ENCODE measurements at places on chromosomes 16 and 17.

GRCh38 chr16:20822521-20823325, 16.4 kb downstream of the REXO5 start:
- DNase-seq, result peak; percentile 53

GRCh38 chr17:70622368-70623260, 453.3 kb downstream of the KCNJ2 start:
- DNase-seq, result peak; percentile 67

DNA sequence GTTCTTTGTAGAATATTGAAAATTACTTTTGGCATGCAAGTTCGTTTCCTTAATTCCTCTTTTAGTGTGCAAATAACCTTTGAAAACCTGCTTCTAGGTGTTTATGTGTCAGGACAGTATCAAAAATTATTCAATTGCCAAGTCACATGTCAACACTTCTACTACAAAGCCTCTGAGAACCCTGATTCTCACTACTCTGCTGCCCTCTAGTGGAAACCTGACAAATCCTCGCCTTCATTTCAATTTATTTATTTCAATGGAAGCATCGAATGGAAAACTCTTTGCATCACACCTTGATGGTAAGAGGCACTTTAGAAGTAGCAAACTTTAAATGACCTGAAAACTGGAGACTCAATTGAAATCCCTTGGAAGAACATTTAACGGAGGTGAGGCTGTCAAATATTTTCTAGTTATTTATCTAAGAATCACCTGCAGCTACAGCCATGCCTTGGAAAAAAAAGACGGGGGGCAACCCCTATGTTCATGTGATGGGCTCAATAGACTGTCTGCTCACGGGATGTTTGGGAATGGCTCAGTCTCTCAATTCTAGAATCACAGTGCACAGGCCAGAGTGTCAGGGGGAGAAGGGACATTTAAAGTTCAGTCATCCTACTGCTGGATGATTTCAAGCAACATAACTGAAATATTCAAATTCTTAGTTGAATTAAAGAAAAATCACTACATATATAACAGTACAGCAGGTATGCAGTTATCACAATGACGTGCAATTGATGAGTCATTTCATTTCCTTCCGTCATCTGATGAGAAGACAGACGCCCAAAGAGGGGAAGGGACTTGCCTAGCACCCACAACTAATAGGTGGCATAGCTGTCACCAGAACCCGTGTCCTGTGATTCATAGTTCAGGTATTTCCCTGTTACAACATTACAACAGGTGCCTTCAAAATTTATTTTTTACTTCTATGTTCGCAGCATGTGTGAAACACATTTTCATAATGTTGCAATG, 563.9 kb downstream of the TOX3 start:
- DNase-seq, result peak; percentile 78

- DNase-seq, result no peak
These were observed 8.3 kb upstream of the ZKSCAN2 start for GRCh38 chr16:25265968-25266367.

DNA sequence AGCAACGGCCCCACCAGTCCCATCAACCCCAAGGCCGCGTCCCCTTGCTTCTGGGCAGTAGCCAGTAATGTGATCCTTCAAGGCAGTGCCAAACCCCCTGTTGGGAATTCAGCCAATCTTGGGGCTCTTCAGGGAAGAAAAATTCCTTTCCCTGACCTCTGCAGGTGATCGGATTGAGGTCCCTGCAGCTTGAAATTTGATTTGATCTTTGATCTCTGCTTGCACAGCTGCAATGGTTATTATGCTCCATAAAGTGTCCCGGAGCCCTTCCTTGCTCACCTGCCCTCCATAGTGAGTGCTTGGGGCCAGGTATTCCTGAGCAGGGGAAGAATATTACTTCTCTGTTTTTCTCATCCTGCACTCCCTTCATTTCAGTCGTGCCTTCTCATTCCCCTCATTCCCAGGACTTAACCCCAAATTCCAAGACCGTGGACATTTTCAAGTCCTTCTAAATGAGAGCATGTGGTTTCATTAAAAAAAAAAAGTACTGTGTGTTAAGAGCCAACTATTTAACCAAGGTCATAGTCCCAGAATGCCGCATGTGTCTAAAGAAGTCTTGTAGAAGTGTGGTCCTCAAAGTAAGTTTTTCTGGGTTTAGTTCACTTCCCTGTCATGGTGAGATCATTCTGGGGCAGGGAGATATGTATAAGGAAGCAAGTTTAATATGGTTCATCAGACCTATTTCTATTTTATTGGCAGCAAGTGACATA, 56.3 kb downstream of the SOX9 start:
- no peak for DNase-seq

GRCh38 chr17:63639125-63639524, 16.9 kb downstream of the MAP3K3 start:
- DNase-seq, result no peak

DNA sequence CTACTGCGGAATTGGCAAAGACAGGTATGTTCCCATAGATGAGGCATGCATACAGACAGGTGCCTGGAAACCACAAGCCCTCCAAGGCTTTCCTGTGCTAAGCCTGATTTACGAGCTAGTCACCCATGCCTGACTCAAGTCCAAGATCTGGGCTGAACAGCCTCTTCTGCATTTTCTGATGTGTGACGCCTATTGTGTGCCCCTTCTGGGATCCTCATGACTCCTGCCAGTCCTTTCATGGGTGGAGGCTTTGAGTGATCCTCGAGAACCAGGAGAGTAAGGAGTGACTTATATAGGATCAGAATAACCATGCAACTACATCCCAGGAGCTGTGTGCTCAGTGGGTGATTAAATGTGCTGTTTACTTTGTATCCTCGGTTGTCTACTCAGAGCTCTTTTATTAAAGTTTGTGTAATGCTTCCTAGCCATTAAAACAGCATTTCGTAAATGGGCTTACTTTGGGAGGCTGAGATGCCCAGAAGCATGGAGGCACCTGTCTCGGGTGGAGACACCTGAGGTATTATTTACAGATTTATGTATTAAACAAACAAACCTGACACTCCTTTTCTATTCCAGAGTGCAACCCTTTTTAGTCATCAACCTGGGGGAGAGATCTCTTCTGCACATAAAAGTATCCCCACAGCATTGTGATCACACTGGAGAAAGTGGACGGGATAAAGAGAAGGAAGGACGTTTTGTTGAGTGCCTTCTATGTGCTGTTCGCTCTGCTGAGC, 373.0 kb upstream of the DYNLRB2 start:
- DNase-seq, result no peak

DNA sequence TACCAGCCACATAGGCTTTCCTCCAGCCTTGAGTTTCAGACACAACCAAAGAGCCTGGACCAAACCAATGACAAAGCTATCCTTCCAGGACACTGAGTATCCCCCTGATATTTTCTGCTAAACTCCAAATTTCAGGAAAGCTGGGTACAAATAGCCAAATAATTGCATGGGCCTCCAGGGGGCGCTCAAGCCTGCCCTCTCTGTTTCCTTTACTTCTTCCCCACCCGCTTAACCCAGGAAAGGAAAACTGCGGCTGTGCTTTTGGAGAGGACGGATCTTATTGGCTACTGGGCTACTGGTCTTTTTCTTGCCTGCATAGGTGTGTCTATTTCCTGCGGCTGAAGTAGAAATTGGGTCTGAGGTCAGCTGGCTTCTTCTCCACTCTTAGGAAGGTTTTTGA, 30.1 kb downstream of the GNGT2 start:
- DNase-seq, result peak; percentile 86

- DNase-seq, result no peak
These were observed 14.2 kb upstream of the CBFB start for GRCh38 chr16:67014634-67015312.

DNA sequence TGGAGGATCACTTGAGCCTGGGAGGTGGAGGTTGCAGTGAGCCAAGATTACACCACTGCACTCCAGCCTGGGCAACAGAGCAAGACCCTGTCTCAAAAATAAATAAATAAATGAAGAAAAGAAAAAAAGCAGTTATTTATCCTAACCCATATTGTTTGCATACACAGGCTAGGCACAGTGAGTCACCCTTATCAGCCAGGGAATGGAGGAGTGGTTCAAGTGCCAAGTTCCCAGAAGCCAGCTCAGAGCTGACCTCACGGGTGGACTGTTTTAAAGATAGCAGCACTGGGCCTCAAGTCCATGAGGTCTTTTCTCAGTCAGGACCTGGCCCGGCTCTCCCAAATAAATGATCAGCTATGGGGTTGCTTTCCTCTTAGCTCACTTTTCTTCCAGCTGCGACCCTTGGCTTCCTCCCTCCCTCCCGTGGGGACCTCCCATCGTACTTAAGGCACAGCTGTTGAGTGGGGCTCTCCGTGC, 22.6 kb upstream of the MGAT5B start:
- no peak for DNase-seq

GRCh38 chr17:51636291-51636690, 375.9 kb downstream of the UTP18 start:
- no peak for DNase-seq

DNA sequence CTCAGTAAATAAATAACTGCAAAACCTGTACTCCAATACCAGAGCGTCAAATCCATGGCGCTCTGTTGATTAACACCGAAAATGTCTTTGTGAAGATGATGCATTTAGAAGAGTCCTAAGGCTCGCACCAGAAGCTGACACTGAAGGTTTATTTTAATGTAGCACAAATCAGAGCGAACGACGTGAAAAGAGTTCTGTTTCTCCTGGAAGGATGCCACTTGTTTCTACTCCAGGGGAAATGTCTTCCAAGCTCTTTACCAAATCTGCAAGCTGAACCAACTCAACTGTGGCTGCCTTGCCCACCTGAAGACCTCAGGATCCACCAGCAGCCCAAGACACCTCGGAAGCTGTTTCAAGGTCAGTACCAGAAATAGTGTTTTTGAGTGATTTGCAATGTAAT, 194.4 kb upstream of the MAF start:
- no peak for DNase-seq

- no peak for DNase-seq
These were observed 36.0 kb downstream of the NTN1 start for GRCh38 chr17:9057310-9057709.

DNA sequence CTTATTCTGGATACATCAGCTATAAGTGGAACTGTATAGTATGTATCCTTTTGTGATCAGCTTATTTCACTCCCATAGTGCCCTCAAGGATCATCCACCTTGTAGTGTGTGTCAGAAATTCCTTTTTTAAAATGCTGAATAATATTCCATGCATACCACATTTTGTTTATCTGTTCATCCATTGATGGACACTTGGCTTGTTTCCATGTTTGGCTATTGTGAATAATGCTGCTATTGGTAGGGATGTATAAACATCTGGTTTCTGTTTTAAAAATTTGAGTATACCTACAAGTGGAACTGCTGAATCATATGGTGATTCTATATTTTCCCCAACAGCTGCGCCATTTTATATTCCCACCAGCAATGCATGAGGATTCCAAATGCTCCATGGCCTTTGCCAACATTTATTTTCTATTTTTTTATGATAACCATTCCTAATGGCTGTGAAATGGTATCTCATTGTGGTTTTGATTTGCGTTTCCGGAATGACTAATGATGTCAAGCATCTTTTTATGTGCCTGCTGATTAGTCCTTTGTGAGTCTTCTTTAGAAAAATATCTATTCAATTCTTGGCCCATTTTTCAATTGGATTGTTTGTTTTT, 11.6 kb downstream of the RCVRN start:
- no peak for DNase-seq

GRCh38 chr17:72531729-72532128, 410.9 kb downstream of the SOX9 start:
- DNase-seq, result peak; percentile 12

DNA sequence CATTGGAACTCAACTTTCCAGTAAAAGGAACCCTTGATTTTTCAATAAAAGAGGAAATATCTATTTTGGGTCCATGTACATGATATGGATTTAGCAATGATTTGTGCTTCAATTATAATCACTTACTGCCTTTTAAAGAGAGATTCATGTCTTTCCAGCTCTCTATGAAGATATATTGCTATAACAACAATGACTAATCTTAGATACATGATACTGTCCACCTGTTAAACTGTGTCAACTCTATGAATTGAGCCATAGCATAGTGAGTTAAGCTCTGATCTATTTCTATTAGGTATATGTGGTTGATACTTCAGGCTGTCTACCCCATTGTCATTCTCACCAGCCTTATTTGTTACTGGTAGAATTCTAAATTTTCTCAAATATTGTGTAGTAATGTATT, 15.0 kb upstream of the MPHOSPH6 start:
- DNase-seq, result peak; percentile 39

DNA sequence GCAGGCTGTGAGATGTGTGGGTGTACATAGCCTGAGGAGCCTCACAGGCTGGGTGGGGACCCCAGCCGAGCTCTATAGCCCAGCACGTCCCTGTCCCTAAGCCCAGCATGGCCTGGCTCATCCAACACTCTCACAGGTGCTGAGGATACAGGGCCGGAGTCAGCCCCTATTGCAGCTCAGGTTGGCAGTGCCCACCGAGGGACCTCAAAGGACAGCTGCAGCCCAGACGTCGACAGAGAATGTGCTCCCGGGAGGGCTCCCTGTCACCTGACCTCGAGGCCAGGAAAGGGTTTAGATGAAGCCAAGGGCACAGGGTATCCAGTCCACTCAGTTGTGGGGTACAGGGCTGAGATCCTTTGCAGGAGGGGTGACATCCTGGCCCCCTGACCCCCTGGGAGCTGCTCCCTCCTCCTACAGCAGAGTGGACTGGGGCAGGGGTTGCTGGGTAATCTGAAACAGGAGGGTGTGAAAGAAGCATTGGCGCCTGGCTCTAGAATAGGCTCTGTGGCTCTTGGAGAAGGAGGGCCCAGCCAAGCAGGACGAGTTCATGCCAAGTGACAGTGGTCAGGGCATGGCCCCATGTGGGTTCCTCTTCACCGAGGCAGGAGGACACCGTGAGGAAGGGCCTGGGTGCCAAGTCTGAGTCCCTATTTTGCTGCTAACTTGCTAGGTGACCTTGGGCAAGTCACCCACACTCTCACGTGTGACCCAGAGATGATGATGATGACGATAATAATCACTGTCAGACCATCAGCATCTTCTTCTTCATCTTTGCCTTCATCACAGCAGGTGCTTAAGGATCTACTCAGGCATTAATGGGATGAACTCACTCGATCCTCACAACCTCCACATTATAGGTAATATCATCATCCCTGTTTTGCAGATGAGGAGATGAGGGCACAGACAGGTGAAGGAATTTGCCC, 68.0 kb downstream of the RMI2 start:
- no peak for DNase-seq

GRCh38 chr17:48549281-48549630, 4.3 kb upstream of the HOXB2 start:
- DNase-seq, result no peak

- DNase-seq, result no peak
These were observed 22.1 kb downstream of the GPR139 start for GRCh38 chr16:20051611-20052010.

- no peak for DNase-seq
These were observed 40.9 kb downstream of the PIK3R5 start for GRCh38 chr17:8924595-8924994.
